ENCODE measurements at places on chromosomes 3 and 15.

GRCh38 chr15:60421544-60421943 is 23.8 kb upstream of the ANXA2 start:
- DNase-seq: no peak

- no peak for DNase-seq
Observed at GRCh38 chr3:18144571-18144970, 280.6 kb downstream of the SATB1 start.

DNA sequence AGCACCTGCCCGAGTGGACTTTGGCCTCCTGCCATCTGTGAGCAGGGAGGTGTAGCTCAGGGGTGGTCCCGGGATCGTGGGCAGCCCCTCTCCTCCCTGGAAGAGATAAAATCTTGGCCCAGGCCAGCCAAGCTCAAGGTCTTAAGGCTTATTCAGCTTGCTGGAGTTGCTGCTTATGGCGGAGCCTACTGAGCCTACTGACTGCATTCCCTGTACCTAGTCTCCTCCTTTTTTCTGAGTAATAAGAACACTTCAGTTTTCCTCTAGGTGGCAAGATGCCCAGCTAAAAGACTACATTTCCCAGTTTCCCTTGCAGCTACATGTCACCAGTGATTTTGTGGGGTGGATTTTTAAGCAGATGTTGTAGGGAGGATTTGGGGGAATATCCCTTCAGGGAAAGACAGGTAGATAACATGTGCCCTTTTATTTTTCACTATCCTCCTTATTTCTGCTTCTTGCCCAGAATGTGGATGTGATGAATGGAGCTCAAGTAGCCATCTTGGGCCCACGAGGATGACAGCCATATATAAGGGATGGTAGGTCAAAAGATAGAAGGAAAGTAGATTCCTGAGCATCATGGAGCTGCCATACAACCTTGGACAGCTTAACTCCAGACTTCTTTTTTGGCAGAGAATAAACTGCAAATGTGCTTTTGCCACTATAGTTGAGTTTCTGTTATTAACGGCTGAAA is 41.4 kb upstream of the INSYN1 start:
- no peak for DNase-seq

DNA sequence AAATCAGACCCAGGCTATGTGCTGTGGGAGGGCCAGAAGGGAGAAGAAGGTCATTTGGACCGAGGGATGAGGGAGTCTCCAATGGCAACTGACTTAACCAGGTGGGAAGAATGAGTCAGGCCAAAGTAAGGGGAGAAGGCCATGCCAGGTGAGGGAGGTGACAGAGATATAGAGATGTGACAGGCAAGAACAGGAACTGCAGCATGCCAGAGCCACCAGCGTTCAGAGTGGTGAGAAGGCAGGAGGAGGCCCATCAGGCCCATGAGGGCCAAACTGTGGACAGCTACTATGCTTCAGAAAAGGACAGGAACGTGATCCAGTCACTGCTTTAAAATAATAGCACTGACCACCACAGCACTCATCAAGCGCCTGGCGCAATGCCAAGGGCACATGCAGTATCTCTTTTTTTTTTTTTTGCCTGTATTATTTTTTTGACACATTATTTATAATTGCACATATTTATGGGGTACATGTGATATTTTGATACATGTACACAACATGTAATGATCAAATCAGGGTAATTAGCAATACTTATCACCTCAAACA is 154.3 kb upstream of the IGF1R start:
- DNase-seq: no peak

Data from stimulated activated CD8-positive, alpha-beta memory T cell treated with anti-CD3 and anti-CD28 coated beads, Interleukin-15, amount 100 ng/mL, for 1 hour (primary cell).